T-cell (primary cell): ENCODE measurements at places on chromosomes 7 and 10. TPM values are rescaled to one million over a fixed set of nuclear protein-coding genes. Genes with fewer than 3 reads are reported as not detected.

DNA sequence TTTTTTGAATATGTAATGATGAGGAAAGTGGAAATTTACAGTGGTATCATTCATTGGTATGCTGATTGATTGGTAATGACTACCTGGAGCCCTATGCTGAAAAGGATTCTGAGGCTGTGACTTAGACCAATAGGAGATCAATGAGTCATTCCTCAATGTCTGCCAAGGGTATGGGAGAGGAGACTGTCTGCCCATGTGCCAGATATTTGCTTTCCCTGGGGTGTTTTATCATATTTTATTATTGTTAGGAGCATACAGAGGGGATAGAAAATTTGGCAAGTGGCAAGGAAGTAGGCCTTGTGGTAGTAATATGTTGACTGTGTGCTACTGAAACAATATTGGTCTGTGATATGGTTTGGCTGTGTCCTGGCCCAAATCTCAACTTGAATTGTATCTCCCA lies 54.8 kb downstream of the ASAH2B start:
- no peaks in the 10 kb centered on the region for H3K36me3 ChIP-seq
- H3K4me1 ChIP-seq: peaks cover 2% of the 10 kb centered on the region
- no peak for DNase-seq
- no peak overlapping the region for H3K4me3 ChIP-seq
- H3K27ac ChIP-seq: no peak overlapping the region

DNA sequence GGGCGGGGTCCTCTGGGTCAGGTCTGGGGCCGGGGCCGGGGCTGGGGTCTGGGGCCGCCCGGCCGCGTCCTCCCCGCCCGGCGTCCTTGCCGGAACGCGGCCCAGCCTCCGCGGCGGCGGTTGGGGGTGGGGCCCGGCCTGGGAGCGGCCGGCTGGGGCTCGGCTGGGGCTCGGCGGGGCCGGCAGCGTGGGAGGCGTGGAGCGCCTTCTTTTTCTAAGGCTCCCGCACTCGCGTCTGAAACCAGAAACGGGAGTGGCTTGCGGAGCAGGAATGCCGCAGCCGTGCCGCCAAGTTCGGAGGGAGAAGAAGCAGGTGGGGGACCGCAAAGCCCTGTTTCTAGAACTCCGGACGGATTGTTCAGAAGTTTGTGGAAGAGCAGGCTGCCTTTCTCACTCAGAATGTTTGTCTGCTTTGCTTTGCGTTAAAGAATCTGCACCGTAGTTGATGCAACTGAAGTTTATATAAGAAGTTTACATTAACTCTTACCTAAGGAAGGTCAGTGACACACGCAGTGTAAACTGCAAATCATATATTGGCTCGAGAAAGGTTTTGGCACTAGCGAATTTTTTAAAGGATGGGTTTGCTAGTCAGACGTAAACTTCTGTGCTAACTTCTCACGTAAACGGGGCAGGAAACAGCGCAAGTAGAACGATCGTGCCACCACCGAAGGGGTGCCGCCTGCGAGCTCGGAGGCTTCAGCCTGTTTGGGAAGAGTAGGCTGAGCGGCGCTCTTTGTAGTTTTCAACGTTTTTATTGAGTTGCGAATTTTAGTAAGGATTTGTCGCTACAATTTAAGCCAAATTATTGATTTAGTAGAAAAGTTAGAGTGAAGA lies 729 bp downstream of the DNAJB6 start:
- peak overlapping the region; percentile 87 for H3K27ac ChIP-seq
- H3K27me3 ChIP-seq: peaks cover 2% of the 10 kb centered on the region
- H3K4me1 ChIP-seq: peaks cover 14% of the 10 kb centered on the region

GRCh38 chr7:131899271-131900030 lies 343.0 kb upstream of the PODXL start:
- H3K4me3 ChIP-seq: no peak overlapping the region
- H3K4me1 ChIP-seq: no peaks in the 10 kb centered on the region
- H3K27me3 ChIP-seq: peaks cover 11% of the 10 kb centered on the region
- H3K27ac ChIP-seq: no peak overlapping the region
- no peak for DNase-seq

GRCh38 chr7:72674394-72674793 lies 153.6 kb downstream of the TYW1B start:
- no peak overlapping the region for H3K4me3 ChIP-seq
- H3K36me3 ChIP-seq: no peaks in the 10 kb centered on the region
- no peaks in the 10 kb centered on the region for H3K27me3 ChIP-seq

GRCh38 chr7:29958667-29959358 lies 30.8 kb downstream of the SCRN1 start:
- H3K27me3 ChIP-seq: no peaks in the 10 kb centered on the region
- no peak overlapping the region for H3K27ac ChIP-seq
- DNase-seq: no peak
- H3K4me3 ChIP-seq: no peak overlapping the region

DNA sequence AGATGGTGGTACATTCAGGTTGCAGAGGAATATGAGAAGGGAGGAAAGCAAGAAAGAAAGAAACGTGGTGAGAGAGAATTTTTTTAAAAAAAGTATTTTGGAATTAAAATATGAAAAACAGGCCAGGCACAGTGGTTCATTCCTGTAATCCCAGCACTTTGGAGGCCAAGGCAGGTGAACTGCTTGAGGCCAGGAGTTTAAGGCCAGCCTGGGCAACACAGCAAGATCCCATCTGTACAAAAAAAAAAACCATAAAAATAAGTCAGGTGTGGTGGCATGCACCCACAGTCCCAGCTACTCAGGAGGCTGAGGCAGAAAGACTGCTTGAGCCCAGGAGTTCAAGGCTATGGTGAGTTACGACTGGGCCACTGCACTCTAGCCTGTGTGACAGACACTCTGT lies 112.1 kb downstream of the PARD3 start:
- no peaks in the 10 kb centered on the region for H3K36me3 ChIP-seq
- no peaks in the 10 kb centered on the region for H3K27me3 ChIP-seq
- DNase-seq: no peak
- no peak overlapping the region for H3K4me3 ChIP-seq
- peaks cover 2% of the 10 kb centered on the region for H3K4me1 ChIP-seq

DNA sequence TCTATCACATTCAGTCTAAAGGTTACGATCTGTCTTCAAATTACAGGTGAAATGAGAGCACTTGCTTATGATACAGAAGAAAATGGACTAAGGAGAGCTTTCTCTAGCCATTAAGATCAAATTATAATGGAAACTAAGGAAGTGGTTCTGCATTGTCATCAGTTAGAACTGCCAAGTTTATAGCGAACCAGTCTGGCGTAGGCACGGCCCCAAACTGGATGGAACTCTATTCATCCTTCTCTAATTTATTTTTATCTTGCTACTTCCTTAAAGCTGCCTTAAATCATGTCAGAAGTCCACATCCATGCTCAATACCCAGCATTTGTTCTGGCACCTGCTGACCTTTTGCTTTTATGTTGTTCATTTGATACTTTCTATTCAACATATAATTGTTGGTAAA lies 63.7 kb upstream of the APBB1IP start:
- no peak for DNase-seq
- peaks cover 3% of the 10 kb centered on the region for H3K27me3 ChIP-seq
- no peak overlapping the region for H3K27ac ChIP-seq

LRWD1 gene
- 23.9 TPM for total RNA-seq

TMEM229A gene
- total RNA-seq: not detected

DGKI gene
- not detected for total RNA-seq

HOXA11 gene
- not detected for total RNA-seq

DNA sequence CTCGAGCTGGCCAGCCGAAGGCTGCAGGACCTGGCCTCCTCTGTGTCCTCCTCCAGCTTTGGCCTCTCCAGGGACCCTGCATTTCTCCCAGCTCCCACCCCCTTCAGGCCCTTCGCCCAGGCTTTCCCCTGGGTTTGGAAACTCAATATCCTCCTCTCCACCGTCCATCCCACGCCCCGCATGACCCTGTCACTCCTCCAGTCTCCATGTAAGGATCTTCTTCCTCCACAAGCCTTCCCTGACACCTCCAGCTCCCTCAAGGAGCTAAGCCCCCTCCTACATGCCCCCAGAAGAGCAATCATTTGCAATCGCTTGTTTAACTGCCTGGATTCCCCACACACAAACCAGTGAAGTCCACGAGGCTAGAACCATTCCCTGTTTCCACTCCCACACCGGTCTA lies 24.6 kb upstream of the TMEM213 start:
- DNase-seq: no peak
- no peaks in the 10 kb centered on the region for H3K4me1 ChIP-seq
- no peak overlapping the region for H3K27ac ChIP-seq
- H3K36me3 ChIP-seq: no peaks in the 10 kb centered on the region

SKAP2 gene
- total RNA-seq: 5.5 TPM

DNA sequence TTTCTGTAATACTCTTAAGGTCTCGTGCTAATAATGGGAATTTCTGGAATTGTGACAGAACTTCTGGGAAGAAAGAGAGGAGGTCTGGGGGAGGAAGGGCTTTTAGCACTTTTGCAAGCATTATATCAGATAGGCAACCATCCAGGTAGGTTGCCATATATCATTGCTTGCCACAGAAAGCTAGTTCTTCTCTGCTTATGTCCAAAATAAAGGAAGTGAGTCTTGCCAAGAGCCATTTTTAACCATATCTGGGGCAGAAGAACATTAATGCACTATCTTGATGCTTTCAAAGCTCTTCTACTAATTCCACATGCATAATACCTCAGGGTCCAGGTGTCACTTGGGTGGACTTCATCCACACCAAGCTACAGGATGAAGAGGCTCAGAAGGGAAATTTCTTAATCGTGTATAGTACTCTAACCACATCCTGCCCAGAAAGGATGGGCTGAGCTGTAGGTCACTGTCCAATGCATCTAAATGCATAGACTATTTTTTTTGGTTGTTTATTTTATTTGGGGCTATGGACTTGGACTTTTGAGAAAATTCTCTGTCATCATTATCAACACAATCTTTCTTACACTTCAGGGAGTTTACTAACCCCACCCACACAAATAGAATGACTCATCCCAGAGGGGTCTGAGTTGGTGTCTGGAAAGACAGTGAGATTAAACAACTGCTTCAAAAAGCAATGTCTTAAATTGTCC lies 68.9 kb upstream of the ADO start:
- no peaks in the 10 kb centered on the region for H3K27me3 ChIP-seq
- no peak for DNase-seq
- no peak overlapping the region for H3K27ac ChIP-seq
- H3K4me1 ChIP-seq: peaks cover 27% of the 10 kb centered on the region
- H3K36me3 ChIP-seq: no peaks in the 10 kb centered on the region

CAMK2B gene
- not detected for total RNA-seq

PIP gene
- total RNA-seq: not detected

- peaks cover 15% of the 10 kb centered on the region for H3K36me3 ChIP-seq
- peak overlapping the region; percentile 95 for H3K27ac ChIP-seq
- peaks cover 44% of the 10 kb centered on the region for H3K4me1 ChIP-seq
These were observed 9.0 kb downstream of the LFNG start for GRCh38 chr7:2528481-2529095.

PDGFA gene
- total RNA-seq: 0.82 TPM

GRCh38 chr7:144019457-144019856 lies 19.3 kb downstream of the OR6B1 start:
- no peak for DNase-seq
- H3K27me3 ChIP-seq: no peaks in the 10 kb centered on the region
- no peak overlapping the region for H3K4me3 ChIP-seq
- no peaks in the 10 kb centered on the region for H3K36me3 ChIP-seq
- no peaks in the 10 kb centered on the region for H3K4me1 ChIP-seq
